CMK (cell line): ENCODE measurements at places on chromosomes 6 and 20.

DNA sequence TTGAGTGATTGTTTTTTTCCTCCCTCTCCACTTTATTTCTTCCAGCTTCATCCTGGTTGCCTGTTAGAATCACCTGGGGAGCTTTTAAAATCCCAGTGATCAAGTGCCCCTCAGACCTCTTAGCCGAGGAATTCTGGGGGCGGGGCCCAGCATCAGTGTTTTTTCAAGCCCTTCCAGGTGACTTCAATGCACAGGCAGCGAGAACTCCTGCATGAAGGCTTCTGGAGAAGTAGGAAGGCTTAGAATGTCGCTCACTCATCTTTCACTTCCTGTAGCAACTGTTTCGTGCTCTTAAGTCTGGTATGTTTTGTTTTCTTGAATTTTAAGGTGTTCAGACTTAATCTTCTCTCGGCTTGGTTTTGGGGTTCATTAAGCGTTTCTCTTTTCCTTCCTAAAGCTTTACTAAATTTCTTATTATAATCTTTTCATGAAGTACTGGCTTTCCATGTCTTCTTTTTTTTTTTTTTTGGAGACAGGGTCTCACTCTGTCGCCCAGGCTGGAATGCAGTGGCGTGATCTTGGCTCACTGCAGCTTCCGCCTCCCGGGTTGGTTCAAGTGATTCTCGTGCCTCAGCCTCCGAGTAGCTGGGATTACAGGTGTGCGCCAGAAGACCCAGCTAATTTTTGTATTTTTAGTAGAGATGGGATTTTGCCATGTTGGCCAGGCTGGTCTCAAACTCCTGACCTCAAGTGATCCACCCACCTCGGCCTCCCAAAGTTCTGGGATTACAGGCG lies 30.9 kb upstream of the TULP1 start:
- DNase-seq, result no peak

DNA sequence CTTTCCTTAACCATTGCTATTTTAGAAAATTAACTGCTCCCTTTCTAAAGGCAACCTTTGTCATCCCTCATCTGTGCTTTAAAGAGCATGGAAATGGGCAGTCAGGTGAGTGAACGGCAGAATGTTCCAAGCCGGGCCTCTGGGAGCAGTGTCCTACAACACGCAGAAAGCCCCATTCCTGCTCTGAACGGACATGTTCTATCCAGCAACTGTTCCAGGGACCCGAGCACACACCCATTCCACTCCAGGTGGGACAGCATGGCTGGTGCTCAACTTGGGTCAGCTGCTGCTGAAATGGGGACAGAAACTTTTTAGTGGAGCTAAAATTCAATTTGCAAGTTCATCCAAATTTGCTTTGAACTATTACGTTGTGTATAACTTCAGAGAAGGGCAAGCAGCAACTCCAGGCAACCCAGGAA lies 26.7 kb downstream of the DIDO1 start:
- no peak for DNase-seq

GRCh38 chr20:25042531-25043498 lies 15.1 kb downstream of the ACSS1 start:
- DNase-seq, result peak; percentile 86

GRCh38 chr6:133130863-133131262 lies 110.3 kb upstream of the EYA4 start:
- DNase-seq, result no peak

- DNase-seq, result no peak
Measured at GRCh38 chr6:27755768-27756167, 156.4 kb downstream of the OR2B2 start.

- DNase-seq, result peak; percentile 58
Measured at GRCh38 chr6:164927288-164928056, 381.9 kb downstream of the C6orf118 start.

DNA sequence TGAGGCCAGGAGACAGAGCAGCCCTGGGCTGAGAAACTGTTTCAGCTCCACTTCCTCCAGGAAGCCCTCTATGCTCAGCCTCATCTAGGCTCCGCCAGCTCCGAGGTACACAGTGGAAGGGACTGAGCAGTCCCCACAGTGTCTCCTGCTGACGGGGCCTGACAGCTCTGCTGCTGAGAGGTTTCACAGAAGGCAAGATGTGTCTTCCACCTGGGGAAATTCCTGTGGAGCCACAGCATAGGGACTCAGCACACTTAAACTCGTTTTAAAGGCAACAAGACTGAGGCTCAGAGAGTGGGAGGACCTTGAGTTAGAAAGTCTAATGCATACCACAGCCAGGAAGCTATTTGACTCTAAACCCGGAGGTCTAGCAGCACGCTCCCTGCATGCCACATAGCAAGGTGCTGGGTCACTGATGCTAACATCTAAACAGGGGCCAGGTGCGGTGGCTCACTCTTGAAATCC lies 6.8 kb downstream of the ADA start:
- no peak for DNase-seq

GRCh38 chr6:75084018-75084417 lies 121.8 kb downstream of the COL12A1 start:
- no peak for DNase-seq

- DNase-seq, result no peak
Measured at GRCh38 chr20:62728781-62729300, 20.2 kb downstream of the NTSR1 start.

DNA sequence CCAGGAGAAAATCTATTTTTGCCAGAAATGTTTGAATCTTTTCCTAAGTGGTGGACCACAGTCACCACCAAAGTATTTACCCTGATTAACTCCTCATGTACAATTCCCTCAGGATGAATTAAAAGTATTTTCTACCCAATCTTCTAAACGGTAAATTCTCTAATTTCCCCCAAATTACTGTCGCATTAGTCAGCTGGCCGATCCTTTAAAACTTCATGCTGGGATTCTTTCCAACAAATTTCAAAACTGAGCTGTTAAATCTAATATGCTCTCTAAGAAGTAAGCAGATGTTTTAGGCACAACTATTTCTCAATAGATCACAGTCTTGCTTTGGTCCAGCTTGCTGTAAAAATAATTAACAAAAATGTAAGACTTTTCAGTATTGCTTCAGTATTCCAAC lies 447.2 kb downstream of the FRK start:
- no peak for DNase-seq

- no peak for DNase-seq
Measured at GRCh38 chr20:20227013-20227571, 140.8 kb upstream of the INSM1 start.

DNA sequence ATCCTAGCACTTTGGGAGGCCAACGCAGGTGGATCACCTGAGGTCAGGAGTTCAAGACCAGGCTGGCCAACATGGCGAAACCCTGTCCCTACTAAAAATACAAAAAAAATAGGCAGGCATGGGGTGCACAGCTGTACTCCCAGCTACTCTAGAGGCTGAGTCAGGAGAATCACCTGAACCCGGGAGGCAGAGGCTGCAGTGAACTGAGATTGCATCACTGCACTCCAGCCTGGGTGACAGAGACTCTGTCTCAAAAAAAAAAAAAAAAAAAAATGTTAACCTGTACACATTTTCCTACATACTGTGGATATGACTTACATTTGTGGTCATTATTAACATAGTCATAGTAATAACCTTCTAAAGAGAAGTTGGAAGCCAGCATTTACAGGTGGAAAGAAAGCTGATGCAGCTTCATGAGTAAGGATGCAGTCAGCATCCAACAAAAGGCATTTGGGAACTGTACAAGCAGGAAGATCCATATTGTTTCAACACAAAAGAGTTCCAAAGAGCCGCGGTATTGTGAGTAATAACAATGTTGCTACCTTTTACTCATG lies 186.2 kb downstream of the GPX5 start:
- no peak for DNase-seq

DNA sequence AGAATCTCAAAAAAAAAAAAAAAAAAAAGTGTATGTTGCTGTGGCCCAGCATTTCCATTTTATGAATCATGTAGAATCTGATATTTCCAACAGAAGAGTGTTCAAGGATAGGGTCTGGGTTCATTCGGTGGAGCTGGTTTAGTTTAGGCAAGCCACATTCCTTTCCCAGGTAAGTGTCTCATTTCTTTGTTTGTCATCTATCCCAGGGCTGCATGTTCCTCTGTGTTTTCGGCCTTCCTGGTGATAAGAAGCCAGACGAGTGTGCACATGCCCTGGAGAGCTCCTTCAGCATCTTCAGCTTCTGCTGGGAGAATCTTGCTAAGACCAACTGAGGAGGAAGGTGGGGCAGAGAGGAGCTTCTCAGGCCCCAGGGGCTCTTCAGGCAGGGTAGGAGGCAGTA lies 38.2 kb downstream of the NFYA start:
- no peak for DNase-seq

DNA sequence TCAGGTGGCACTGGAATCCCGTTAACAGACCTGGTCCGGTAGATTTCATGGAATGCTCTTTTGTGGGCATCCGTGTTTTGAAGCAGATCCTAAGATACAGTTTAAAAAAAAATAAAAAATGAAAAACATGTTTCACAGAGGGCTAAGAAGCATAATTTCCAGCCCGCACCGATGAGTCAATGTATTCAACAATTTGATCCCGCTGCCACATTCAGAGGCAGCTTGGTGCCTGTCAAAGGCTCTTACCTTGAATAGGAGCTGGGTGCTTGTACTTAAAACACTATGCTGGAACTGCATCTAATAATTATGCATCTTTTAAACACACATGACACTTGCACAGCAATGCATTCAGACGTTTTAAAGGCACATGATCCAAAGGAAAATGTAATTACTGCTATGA lies 164.8 kb downstream of the SYNE1 start:
- DNase-seq, result no peak

- DNase-seq, result peak; percentile 54
Measured at GRCh38 chr20:728256-728944, 39.9 kb downstream of the SLC52A3 start.

DNA sequence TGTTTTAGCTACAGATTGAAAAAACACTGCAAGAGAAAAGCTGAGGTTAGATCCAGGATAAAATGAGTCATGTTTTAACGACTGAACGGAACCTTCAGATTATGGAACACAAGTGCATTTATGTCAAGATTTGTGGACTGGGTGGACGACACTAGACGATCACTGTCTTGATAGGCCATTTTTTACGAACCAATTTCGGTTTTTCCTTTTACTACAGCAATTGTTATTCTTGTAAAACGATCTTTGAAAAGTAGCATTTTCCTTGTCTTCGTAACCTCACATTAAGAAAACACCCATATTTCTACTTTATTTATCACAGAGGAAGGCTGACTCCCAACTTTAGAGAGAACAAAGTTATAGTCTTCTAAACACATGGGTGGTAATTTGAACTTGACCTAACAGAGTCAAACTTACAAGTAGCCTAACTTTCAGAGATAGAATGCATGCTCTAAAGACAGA lies 294.2 kb upstream of the TCF21 start:
- DNase-seq, result no peak

GRCh38 chr6:85079761-85080160 lies 315.4 kb upstream of the TBX18 start:
- DNase-seq, result no peak

- DNase-seq, result no peak
Measured at GRCh38 chr20:38304845-38305447, 990 bp downstream of the BPI start.

- no peak for DNase-seq
Measured at GRCh38 chr20:34475979-34476736, 40.1 kb upstream of the DYNLRB1 start.

GRCh38 chr6:25034431-25034921 lies 98.7 kb upstream of the RIPOR2 start:
- no peak for DNase-seq

DNA sequence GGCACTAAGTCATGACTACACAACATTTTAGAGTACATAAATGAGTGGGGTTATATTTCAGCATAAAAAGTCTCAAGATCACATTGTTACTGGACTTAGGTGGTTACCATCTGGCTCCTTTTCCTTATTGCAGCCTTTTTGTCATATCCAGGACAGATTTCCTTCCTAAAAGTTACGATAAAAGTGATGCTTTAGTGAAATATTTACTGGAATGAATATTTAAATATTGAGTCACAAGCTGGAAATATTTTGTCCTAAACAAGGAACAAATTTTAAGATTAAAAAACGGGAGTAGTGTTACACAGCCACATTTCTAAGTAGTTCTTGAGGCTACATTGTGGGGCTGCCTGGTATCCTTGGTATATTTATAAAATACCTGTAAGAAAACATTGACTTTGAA lies 52.2 kb downstream of the CDC40 start:
- DNase-seq, result no peak

DNA sequence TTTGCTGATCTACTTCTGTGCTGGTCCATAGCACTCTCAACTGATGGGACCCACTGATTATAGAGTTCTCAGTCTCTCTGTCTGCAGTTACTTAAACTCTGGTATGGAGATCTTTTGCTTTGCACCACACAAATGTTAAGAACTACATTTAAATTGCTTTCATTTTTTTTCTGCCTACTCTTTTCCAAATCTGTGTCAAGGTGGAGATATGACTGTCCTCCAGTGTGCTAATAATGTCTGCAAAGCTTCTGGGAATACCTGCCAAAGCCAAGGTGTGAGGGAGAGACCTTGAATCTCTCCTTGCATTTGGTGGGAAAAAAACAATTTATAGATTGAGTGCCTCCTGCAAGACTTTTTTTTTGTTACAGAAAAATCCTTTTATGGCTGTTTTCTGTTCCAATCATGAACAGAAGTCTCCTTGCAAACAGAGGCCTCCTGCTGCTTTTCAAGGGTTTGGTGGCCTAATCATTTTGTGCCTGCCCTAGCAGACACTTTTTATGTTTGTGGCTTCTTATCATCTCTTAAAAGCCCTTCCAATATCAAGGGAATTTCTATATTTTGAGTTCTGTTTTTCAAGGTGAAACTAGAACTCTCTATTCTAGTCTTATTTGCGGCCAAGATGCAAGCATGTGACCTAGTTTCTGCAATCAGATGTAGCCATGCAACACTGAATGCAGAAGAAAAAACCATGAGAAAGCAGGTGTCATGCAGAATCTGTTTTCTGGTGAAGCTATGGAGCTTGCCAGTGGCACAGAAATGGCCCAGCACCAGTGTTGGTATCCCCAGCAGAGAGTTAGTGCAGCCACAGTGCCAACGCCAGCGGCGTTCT lies 23.2 kb upstream of the AKIRIN2 start:
- DNase-seq, result no peak

GRCh38 chr6:39610221-39610620 lies 115.0 kb downstream of the KIF6 start:
- DNase-seq, result no peak

- no peak for DNase-seq
Measured at GRCh38 chr20:63100926-63101699, 94.3 kb upstream of the BHLHE23 start.

DNA sequence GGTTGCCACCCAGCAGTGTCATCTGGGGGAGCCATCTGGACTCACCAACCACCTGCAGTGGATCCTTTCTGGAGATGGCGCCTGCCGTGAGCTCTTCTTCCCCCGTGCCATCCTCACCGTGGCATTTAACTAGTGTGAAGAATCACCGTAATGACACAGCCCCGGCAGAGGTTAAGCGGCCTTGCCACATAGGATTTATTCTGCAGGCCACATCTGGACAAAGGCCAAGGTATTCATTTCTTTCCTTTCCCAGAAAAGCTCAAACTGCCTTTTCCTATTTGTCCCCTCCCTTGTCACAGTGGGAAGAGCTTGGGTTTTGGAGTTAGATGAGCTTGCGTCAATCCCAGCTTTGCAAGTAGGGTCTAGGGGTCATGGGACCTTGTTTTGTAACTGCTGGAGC lies 88.4 kb downstream of the PXDC1 start:
- DNase-seq, result no peak

- no peak for DNase-seq
Measured at GRCh38 chr6:44439270-44440045, 52.0 kb downstream of the CDC5L start.

GRCh38 chr6:167551628-167552257 lies 226.9 kb downstream of the TTLL2 start:
- DNase-seq, result no peak

GRCh38 chr6:146770965-146771735 lies 172.4 kb downstream of the ADGB start:
- peak; percentile 91 for DNase-seq
